Panc1 (cell line): ENCODE measurements at places on chromosomes 5 and 9. TPM values are rescaled to one million over a fixed set of nuclear protein-coding genes. Genes with fewer than 3 reads are reported as not detected.

DNA sequence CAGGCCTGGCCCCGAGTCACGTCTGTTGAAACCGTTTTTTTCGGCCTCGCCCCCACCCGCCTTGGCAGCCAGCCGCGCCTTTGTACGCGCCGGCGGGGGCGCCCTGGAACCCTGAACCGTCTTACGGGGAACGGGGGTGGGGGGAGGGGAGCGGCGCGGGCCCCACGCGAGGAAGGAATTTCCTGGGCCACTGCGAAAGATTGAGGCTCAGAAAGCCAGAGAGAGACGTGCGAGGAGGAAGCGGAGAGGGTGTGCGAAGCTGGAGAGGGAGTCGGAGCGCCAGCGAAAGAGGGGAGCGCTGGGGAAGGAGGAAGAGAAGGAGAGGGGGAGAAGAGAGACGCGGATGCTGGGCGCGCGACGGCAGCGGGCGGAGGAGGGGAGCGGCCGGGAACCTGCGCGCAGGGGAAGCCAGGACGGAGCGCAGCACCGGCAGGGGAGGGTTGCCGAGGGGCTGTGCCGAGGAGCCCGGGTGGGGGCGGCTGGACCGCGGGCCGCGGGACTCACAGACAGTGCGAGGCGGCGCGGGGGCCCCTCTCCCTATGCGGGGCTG, 4.6 kb upstream of the PRDM12 start:
- no peaks in the 10 kb centered on the region for H3K36me3 ChIP-seq
- no peak for DNase-seq
- H3K4me1 ChIP-seq = no peaks in the 10 kb centered on the region
- H3K27ac ChIP-seq = no peak overlapping the region

DNA sequence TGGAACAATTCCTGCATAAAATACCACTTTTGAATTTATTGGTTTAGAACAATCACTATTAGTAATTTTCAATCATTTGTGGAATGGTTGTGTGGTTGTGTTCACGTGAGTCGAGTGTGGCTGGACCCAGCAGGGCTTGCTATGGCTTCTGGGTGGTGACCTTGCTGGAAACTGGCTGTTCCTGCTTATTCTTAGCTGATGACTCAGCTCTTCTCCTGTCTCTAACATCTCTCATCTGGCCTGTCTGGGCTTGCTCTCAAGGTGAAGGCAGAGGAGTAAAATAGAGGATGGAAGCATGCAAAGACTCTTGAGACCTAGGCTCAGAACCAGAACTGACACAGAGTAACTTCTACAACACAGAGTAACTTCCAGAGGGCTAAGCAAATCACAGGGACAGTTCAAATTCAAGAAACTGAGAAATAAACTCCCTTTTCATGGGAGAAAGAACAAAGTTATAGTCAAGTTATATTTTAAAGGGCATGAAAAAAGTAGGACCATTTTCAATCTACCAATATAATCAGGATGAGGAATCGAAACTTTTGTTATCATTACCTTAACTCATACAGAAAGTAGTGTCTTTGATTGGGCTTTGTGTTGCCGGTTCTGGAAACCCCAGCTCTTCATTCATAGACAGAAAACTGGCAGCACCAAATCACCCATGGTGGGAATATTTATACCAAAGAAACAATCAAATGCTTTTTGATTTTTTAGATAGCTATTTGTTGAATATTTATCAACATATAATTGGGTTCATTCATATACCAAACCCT, 665.1 kb downstream of the CDH18 start:
- no peak overlapping the region for H3K27ac ChIP-seq
- H3K36me3 ChIP-seq = no peaks in the 10 kb centered on the region
- H3K27me3 ChIP-seq = no peaks in the 10 kb centered on the region
- no peaks in the 10 kb centered on the region for H3K4me1 ChIP-seq
- no peak overlapping the region for H3K4me3 ChIP-seq
- no peak for DNase-seq

- no peaks in the 10 kb centered on the region; the same call in 1 of the 2 replicates for H3K36me3 ChIP-seq
- H3K4me1 ChIP-seq = no peaks in the 10 kb centered on the region
- DNase-seq = no peak
- H3K27ac ChIP-seq = no peak overlapping the region; the same call in 1 of the 2 replicates
Observed at GRCh38 chr5:93039888-93040287, 541.1 kb downstream of the NR2F1-AS1 start.

DNA sequence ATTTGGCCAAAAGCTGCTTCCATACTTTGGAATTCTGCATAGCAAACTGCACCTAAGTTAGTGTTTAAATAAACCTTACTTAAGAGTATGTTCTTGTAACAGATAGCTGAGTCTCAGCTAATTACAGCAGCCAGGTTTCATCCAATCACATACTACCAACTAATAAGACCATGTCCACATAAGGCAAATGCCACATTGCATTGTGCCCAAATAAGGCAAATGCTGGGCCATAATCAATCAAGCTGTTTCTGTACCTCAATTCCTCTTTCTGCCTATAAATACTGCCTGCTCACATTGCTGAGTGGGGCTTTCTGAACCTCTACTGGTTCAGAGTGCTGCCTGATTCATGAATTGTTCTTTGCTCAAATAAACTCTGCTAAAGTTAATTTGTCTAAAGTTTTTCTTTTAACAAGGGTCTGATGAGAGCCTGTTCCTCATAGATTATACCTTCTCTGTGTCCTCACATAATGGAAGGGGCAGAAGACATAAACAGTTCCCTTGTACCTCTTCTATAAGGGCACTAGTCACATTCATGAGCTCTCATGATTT, 4.4 kb upstream of the OXCT1 start:
- no peak overlapping the region for H3K27ac ChIP-seq
- H3K4me1 ChIP-seq = peaks cover 4% of the 10 kb centered on the region; the same call in 1 of the 2 replicates
- peaks cover 2% of the 10 kb centered on the region for H3K36me3 ChIP-seq
- H3K27me3 ChIP-seq = peaks cover 18% of the 10 kb centered on the region

DNA sequence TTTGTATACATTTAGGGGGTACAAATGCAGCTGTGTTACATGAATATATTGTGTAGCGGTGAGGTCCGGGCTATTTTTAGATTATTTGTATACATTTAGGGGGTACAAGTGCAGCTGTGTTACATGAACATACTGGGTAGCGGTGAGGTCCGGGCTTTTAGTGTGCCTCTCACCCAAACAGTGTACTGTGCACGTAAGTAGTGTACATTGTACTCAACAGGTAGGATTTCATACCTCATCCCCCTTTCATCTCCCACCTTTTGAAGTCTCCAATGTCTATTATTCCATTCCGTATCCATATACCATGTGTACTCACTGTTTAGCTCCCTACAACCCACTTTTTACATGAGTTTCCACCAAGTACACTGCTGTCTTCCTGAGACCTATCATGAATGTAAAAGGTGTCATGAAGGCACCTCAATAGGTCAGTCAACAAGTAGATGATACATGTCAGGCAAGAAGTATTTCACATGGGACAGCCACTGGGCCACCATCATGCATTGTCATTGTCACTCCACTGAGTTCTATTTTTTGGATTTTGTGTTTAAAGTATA, 27.7 kb downstream of the SKP1 start:
- no peak for DNase-seq
- no peaks in the 10 kb centered on the region for H3K27me3 ChIP-seq
- H3K27ac ChIP-seq = no peak overlapping the region
- peaks cover 3% of the 10 kb centered on the region; the same call in 1 of the 2 replicates for H3K4me1 ChIP-seq
- no peak overlapping the region for H3K4me3 ChIP-seq

DNA sequence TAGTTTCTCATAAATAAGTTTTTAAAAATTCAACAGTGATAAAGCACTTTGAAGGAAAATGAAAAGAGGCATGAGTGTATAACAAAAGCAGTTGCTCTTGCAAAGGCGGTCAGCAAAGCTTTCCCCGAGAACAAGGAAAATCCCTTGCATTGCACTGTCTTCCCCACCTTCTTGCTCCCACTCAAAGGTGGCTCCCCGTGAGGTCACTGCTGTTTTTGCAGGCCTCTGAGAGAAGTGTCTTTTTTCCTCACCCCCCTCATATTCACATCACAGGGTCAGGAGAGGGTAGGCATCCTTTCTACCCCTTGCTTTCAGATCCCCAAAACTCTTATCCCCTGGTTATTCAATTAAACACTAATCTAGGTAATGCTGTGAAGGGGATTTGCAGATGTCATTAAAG, 15.2 kb upstream of the SLC36A1 start:
- 0 out of 2 replicates have a peak, but pooled peaks cover 5% of the 10 kb centered on the region for H3K27me3 ChIP-seq
- H3K27ac ChIP-seq = no peak overlapping the region
- DNase-seq = no peak
- H3K36me3 ChIP-seq = no peaks in the 10 kb centered on the region
- H3K4me1 ChIP-seq = no peaks in the 10 kb centered on the region
- H3K4me3 ChIP-seq = no peak overlapping the region

- H3K27ac ChIP-seq = no peak overlapping the region
- H3K4me3 ChIP-seq = no peak overlapping the region
Observed at GRCh38 chr5:9361835-9362234, 184.0 kb downstream of the SEMA5A start.

- no peaks in the 10 kb centered on the region for H3K27me3 ChIP-seq
- H3K4me3 ChIP-seq = no peak overlapping the region
- H3K27ac ChIP-seq = no peak overlapping the region
- DNase-seq = no peak
- peaks cover 33% of the 10 kb centered on the region for H3K4me1 ChIP-seq
Observed at GRCh38 chr5:179758955-179759354, 26.3 kb downstream of the MAML1 start.

DNA sequence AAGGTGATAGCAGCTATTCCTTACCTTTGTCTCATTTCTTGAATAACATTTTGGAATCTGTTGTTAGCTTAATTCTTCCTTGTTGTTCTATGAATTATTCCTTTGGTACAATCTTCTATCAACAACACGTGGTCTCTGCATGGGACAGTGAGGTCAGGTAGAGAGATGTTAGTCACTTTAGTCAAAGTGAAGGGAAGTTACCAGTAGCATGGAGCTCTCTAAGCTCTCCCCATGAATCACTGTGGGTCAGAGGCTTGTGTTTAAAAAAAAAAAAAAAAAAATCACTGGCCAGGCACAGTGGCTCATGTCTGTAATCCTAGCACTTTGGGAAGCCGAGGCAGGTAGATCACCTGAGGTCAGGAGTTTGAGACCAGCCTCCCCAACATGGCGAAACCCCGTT, 116.0 kb downstream of the GOLPH3 start:
- no peaks in the 10 kb centered on the region for H3K27me3 ChIP-seq
- H3K27ac ChIP-seq = no peak overlapping the region
- no peak overlapping the region for H3K4me3 ChIP-seq
- H3K4me1 ChIP-seq = no peaks in the 10 kb centered on the region

GRCh38 chr5:157845914-157846598, 12.9 kb downstream of the CLINT1 start:
- no peaks in the 10 kb centered on the region for H3K4me1 ChIP-seq
- H3K4me3 ChIP-seq = no peak overlapping the region
- H3K27me3 ChIP-seq = no peaks in the 10 kb centered on the region
- DNase-seq = no peak

GRCh38 chr5:164934039-164934438, 1428.6 kb downstream of the MAT2B start:
- no peaks in the 10 kb centered on the region for H3K4me1 ChIP-seq
- H3K36me3 ChIP-seq = no peaks in the 10 kb centered on the region
- H3K27ac ChIP-seq = no peak overlapping the region
- no peak overlapping the region for H3K4me3 ChIP-seq
- no peaks in the 10 kb centered on the region for H3K27me3 ChIP-seq

GRCh38 chr5:122942164-122942914, 94.2 kb downstream of the PPIC start:
- no peak overlapping the region for H3K27ac ChIP-seq
- H3K4me3 ChIP-seq = no peak overlapping the region
- no peaks in the 10 kb centered on the region for H3K36me3 ChIP-seq
- no peak for DNase-seq

- no peaks in the 10 kb centered on the region for H3K27me3 ChIP-seq
- H3K36me3 ChIP-seq = no peaks in the 10 kb centered on the region
- no peaks in the 10 kb centered on the region for H3K4me1 ChIP-seq
- H3K4me3 ChIP-seq = no peak overlapping the region
- DNase-seq = no peak
Observed at GRCh38 chr9:82363198-82363597, 374.6 kb downstream of the SPATA31D1 start.

- H3K36me3 ChIP-seq = no peaks in the 10 kb centered on the region
- H3K4me3 ChIP-seq = no peak overlapping the region
- H3K27me3 ChIP-seq = peaks cover 19% of the 10 kb centered on the region
- DNase-seq = no peak
- H3K27ac ChIP-seq = no peak overlapping the region
- no peaks in the 10 kb centered on the region for H3K4me1 ChIP-seq
Observed at GRCh38 chr5:175681968-175682340, 24.1 kb downstream of the HRH2 start.

GRCh38 chr5:32531885-32532520, 53.4 kb upstream of the SUB1 start:
- no peaks in the 10 kb centered on the region for H3K27me3 ChIP-seq
- peak overlapping the region; percentile 48; the same call in 1 of the 2 replicates for H3K27ac ChIP-seq
- DNase-seq = peak; percentile 60
- H3K4me3 ChIP-seq = peak overlapping the region; percentile 58

GRCh38 chr5:82605441-82605973, 327.4 kb upstream of the RPS23 start:
- H3K4me3 ChIP-seq = no peak overlapping the region
- H3K36me3 ChIP-seq = no peaks in the 10 kb centered on the region
- H3K27ac ChIP-seq = no peak overlapping the region
- no peaks in the 10 kb centered on the region for H3K4me1 ChIP-seq
- DNase-seq = no peak

DNA sequence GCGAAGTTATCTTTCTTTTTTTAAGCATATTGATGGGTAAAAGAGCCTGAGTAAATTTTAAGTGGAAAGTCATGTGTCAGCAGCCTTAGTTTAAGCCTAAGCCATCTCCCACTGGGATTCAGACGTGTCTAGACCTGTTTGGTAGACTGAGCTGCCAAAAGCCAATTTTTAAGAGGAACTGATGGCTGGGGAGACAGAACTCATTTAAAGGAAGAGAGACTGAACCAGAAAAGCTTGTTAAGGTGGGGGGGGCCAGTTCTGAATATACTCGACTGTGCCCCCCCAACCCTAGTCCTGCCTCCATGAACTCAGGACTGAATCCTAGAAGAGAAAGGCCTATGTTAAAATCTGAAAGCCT, 58.3 kb upstream of the PLPP1 start:
- H3K4me1 ChIP-seq = no peaks in the 10 kb centered on the region
- no peaks in the 10 kb centered on the region for H3K36me3 ChIP-seq
- DNase-seq = no peak
- no peak overlapping the region for H3K4me3 ChIP-seq
- H3K27ac ChIP-seq = no peak overlapping the region

- H3K27me3 ChIP-seq = no peaks in the 10 kb centered on the region
- no peaks in the 10 kb centered on the region for H3K4me1 ChIP-seq
- H3K4me3 ChIP-seq = no peak overlapping the region
- no peak for DNase-seq
- no peak overlapping the region for H3K27ac ChIP-seq
- H3K36me3 ChIP-seq = no peaks in the 10 kb centered on the region
Observed at GRCh38 chr5:50699737-50700136, 33.3 kb downstream of the PARP8 start.

GRCh38 chr9:108376140-108376539, 479.6 kb downstream of the ACTL7B start:
- DNase-seq = no peak
- H3K36me3 ChIP-seq = no peaks in the 10 kb centered on the region

GRCh38 chr9:95342571-95342970, 25.1 kb upstream of the FANCC start:
- no peaks in the 10 kb centered on the region for H3K4me1 ChIP-seq
- no peak overlapping the region for H3K4me3 ChIP-seq
- no peak for DNase-seq
- no peak overlapping the region for H3K27ac ChIP-seq
- no peaks in the 10 kb centered on the region for H3K27me3 ChIP-seq

The SPINK4 gene
- total RNA-seq = not detected

The INSYN2B gene
- total RNA-seq = 0.28 TPM

The ITK gene
- total RNA-seq = 0.26 TPM

The ZDHHC11B gene
- 1.4 TPM for total RNA-seq

The SPINK13 gene
- not detected for total RNA-seq

The DDX41 gene
- 111 TPM for total RNA-seq

The OLFML2A gene
- 44.5 TPM for total RNA-seq

The EGFLAM gene
- total RNA-seq = 14.8 TPM

The GABBR2 gene
- total RNA-seq = 6.3 TPM

The DMAC1 gene
- 13.8 TPM for total RNA-seq

The SPINK6 gene
- not detected for total RNA-seq

The SYK gene
- total RNA-seq = 0.28 TPM

The SPARC gene
- total RNA-seq = 228 TPM

The PDE6A gene
- 0.33 TPM for total RNA-seq
